ENCODE measurements at places on chromosomes 1 and 21. TPM values are rescaled to one million over a fixed set of nuclear protein-coding genes. Genes with fewer than 3 reads are reported as not detected.

Gene AIM2
- polyA plus RNA-seq = not detected

Gene C1orf116
- 31.7 TPM for polyA plus RNA-seq

Gene HSD11B1
- polyA plus RNA-seq = 0.23 TPM

Gene F13B
- polyA plus RNA-seq = not detected

Gene GPATCH2
- 25.9 TPM for polyA plus RNA-seq

Gene KRTAP22-1
- not detected for polyA plus RNA-seq

Gene RHOC
- 248 TPM for polyA plus RNA-seq

Gene TMPRSS15
- polyA plus RNA-seq = 0.23 TPM

Gene OXCT2
- 1.5 TPM for polyA plus RNA-seq

Gene PLA2G2F
- polyA plus RNA-seq = 0.19 TPM

Gene MCOLN2
- polyA plus RNA-seq = 0.93 TPM

Gene LRRC38
- polyA plus RNA-seq = not detected

Gene OLFM3
- 22.5 TPM for polyA plus RNA-seq

Gene NFIA
- 16.2 TPM for polyA plus RNA-seq

Gene SPATA45
- polyA plus RNA-seq = not detected

Gene ZNF593OS
- polyA plus RNA-seq = 1.0 TPM

Measured in renal cortex interstitium (tissue), 15 donors.